ENCODE measurements at places on chromosomes 1 and 21.
A peak's percentile ranks its signal among the peaks of the same experiment; 100 is the strongest.

- DNase-seq, result no peak
These were observed 99.0 kb downstream of the TNNI3K start for GRCh38 chr1:74334147-74334546.

DNA sequence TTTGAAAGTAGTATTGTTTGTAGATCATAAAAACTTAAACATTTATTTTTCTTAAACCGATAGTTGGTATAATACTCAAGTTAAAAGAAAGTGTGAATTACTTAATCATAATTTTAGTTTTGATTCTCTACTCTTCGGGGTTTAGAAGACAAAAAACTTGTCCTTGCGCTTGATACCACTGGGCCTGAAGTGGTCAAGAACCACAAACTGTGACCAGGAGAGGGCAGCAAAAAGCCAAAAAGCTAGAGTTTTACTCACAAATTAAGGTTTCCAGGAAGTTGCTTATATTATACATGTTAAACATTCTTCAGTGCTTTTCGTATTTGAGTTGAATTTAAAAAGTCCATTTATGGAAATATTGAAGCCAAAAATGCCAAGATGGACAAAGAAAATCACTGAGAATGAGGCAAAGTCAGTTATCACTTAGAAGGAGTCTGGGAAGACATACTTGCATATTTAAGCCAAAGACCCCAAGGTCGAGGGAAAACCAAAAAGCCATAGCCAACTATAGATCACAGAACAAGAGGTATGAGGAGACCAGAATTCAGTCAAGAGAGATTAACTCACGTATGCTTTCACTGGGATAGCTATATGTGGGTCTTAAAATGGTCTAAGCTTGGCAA lies 34.2 kb downstream of the EFCAB7 start:
- no peak for DNase-seq

DNA sequence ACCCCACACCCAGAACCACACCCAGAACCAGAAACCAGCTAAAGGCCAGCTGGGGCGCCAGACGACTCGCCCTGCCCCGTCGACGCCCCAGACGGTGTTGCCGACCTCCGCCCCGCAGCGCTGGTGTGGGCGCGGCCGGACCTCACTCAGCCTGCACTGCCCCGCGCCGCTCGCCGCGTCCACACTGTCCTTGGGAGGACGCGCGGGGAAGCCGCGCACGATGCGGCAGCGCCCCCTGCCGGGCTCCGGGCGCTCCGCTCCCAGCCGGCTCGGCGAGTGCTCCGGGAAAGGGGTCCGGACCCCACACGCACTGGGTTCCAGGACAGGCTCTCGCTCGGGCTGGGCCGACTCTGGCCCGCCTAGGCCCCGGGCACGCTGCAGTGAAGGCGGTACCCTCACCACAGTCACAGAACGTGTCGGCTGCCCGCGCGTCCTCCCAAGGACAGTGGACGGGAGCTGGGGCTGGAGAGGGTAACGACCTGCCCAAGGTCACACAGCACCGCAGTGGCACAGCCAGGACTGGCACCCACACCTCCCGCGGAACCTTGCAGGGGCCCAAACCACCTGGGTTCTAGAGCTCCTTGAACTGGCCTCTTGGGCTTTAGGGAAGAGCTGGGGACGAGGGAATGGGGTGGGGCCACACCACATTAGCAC lies 90.2 kb downstream of the DMRTA2 start:
- DNase-seq, result no peak

- DNase-seq, result no peak
These were observed 321.3 kb downstream of the KIF26B start for GRCh38 chr1:245475961-245476516.

GRCh38 chr1:33455539-33456501 lies 16.6 kb upstream of the ZSCAN20 start:
- DNase-seq, result peak; percentile 44

- no peak for DNase-seq
These were observed 45.4 kb upstream of the ZC3H12A start for GRCh38 chr1:37429029-37429428.

- no peak for DNase-seq
These were observed 71.3 kb upstream of the EDEM3 start for GRCh38 chr1:184826001-184826400.

DNA sequence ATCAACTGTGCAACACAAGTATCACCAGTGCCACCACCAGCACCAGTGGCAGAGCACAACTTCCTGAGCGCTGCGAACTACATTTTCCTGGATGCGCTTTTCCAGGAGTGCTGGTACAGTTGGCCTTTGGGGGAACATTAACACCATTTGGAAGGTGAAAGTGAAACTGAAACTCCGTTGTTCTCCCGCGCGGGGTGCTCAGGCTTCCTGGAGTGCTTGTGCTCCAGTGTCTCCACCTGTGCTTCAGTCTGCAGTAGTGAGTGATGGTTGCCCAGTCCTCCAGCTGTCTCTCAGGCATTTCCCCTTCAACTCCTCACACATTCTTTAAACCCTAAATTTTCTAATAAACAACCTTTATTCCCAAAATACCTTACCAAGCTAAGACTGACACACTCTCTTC lies 187.8 kb downstream of the LRRIQ3 start:
- no peak for DNase-seq

DNA sequence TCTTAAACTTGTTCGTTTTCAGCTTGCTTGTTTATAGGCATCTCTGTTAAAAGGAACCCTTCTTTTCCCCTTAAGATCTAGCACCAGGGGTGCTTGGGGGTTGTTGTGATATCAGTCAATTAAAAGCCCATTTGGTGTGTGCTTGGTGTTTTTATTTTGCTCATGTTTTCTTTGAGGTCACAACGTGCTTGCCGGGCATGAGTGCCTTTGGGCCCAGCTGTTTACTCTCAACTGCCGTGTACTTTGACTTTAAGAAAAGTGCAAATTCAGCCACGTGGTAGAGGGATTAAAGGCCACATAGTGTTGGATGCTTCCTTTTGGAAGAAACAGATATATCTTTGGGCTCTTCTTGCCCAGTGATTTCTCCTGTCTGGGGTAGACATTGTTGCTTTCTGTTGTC lies 10.5 kb downstream of the ARID1A start:
- DNase-seq, result no peak

- DNase-seq, result no peak
These were observed 210.1 kb upstream of the NRIP1 start for GRCh38 chr21:15274701-15275485.

DNA sequence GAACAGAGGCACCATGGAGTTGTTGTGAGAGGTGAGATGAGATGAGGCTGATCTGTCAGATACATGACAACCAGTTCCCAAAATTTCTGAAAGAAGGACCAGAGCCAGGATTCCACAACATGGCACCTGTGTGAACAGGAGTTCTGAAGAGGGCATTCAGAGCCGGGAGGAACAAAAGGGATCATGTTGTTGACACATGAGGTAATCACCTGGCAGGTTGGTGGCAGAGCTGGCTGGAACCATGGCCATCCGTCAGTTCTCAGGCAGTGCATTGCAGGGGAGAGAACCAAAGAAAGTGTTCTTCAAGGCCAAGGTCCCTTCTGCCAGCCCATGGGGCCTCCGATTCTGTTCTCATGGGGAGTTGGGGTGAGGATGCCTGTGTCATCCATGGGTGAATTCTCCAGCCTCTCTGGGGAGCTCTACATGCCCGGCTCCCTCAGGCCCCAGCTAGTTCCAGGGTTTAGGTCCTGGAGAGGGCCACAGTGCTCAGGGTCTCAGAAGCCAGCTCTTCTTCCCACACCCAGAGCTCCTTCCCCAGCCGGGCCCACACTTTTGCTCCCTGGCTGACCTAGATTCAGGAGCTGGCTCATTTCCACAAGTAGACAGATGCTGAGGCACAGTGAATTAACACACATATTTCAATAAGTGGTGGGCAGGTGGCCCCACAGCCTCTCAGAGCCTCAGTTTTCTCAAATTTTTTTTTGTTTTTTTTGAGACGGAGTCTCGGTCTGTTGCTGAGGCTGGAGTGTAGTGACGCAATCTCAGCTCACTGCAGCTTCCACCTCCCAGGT lies 49.1 kb upstream of the CTPS1 start:
- no peak for DNase-seq

DNA sequence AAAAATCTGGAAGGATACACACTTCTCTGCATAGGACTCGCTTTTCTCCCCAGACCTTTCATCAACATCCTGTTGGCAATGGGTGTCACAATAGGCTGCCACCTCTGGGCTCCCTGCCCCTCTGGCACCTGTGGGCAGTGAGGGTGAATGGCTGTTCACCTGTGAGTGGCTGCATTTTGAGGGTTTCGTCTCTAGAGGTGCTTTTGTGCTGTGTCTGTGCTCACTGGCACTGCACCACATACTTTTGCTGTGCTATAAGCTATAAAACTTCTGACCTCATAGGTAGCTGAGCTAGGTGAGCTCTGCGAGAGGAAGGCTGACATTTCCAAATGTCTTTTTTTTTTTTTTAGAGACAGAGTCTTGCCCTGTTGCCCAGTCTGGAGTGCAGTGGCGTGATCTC lies 35.9 kb downstream of the SLC30A1 start:
- no peak for DNase-seq

GRCh38 chr1:214510477-214510876 lies 40.9 kb downstream of the PTPN14 start:
- DNase-seq, result no peak

- DNase-seq, result no peak
These were observed 2.4 kb downstream of the SSBP3 start for GRCh38 chr1:54403808-54404261.

DNA sequence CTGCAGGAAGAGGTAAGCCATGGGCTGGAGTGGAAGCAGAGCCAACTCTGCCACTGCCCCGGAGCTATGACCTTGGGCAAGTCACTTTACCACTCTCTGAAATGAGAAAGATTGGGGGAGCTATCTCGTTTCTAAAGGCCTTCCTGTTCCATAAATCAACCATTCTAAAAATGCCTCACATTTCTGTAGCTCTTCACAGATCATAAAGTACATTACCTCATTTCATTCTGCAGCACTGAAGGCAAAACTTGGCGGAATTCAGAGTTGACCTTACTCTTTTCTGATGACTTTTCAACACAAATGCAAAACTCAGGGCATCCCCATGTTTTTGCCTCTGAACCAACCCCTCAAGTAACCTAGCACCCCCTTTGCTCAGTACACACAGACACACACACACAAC lies 404.0 kb upstream of the NFIA start:
- DNase-seq, result no peak

DNA sequence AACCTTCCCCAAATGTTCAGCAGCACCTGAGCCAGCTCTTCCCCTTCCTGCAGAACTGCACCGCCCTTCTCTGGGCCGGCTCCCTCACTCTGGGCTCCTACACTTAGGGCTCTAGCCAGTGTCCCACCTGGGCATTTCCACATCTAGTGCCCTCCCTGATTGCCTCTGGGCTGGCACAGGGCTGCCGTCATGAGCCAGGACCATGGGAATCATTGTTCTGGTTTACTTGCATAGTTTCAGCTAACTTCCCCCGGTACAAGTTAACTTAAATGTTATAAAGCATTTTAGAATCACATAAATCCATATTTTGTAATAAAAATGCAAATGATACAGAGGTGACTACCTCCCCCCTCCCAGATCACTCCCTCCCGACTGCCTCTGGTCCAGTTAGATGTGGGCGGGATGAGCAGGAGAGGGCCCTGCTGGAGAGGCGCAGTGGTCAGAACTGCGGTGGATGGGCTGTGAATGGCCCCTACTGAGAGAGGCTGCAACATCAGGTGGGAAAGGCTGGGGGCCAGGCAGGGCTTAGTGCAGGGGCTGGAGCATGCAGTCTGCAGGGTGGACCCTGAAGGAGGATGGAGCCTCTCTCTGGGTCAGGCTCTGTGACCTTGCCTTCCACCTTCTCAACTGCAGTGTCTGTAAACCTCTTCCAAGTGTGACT lies 371.4 kb upstream of the C1orf174 start:
- DNase-seq, result no peak

DNA sequence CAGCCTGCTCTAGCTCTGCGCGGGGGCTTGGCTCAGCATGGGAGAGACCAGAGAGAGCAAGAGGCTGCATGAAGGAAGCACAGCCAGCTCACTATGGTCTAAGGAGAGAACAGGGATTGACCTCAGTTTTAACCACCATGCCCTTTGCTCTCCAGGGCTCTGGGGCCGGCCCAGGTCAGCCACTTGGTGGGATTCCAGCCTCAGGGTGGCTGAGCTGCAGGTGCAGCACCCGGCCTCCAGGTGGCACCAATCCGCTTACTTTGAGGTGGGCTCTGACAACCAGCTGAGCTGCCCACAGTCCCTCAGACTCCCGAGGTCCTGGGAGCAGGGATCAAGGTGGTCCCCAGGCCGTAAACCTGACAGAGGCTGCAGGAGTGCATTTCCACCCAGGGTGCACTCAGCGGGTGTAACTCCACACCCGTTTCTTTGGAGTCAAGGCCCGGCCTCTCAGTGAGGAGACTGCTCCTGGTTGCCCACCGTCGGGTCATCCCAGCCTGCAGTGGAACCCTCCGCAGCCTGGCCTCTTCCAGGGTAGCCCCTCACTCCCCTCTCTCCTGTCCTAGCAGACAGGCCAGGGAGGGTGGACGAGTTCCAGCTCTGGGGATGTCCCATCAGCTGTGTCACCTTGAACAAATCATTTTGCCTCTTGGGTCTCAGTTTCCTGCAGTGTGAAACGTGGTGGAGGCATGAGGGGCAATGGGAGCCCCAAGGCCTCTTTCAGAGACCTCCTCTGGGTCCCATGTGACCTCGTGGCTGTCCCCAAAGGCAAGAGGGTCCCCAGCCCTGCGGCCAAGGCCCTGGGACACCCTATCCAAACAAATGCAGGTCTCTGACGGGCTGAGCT lies 607 bp upstream of the LGR6 start:
- peak; percentile 51 for DNase-seq

Measured in naive thymus-derived CD8-positive, alpha-beta T cell (primary cell).